Mucosa of gallbladder (tissue), 1 donor: ENCODE measurements at places on chromosomes 3 and 15. TPM values are rescaled to one million over a fixed set of nuclear protein-coding genes. Genes with fewer than 3 reads are reported as not detected.
A peak's percentile ranks its signal among the peaks of the same experiment; 100 is the strongest.

Gene IGSF10
- total RNA-seq: 13.6 TPM

GRCh38 chr15:51071578-51071977 is 23.1 kb downstream of the TNFAIP8L3 start:
- DNase-seq: no peak

GRCh38 chr15:80026310-80026709 is 33.2 kb upstream of the ZFAND6 start:
- no peak for DNase-seq

GRCh38 chr3:142180761-142181362 is 31.5 kb upstream of the TFDP2 start:
- no peak for DNase-seq

GRCh38 chr3:31959951-31960792 is 20.9 kb downstream of the OSBPL10 start:
- no peak for DNase-seq

GRCh38 chr3:177589911-177590381 is 392.7 kb upstream of the TBL1XR1 start:
- peak; percentile 51 for DNase-seq

- DNase-seq: no peak
Observed at GRCh38 chr3:111418391-111418790, 123.6 kb upstream of the CD96 start.

GRCh38 chr3:36403661-36404060 is 23.4 kb downstream of the STAC start:
- no peak for DNase-seq

Gene CCR4
- total RNA-seq: 0.49 TPM

DNA sequence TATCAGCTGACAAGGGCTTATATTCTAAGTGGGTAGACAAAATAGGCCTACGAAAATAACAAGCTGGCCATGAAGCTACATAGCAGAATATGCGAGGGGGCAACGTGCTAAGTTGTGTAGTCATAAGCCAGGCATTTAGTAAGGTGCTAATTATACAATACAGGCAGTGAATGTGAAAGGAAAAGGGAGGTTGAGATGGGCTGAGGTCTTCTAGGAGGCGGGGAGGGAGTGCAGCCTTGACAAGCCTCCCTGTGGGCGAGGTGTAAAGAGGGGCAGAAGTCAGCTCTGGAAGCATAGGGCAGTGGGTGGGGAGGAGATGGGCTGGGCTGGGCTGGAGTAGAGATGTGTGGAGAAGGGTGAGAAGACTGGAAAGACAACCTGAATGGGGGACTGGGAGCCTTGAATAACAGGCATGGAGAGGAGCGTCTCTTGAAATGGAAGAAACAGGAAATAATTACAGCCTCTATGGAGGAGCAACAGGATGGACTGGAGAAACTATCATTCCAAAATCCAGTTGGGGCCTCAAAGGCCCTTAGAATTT is 1.2 kb downstream of the TIGIT start:
- DNase-seq: no peak

Gene SKIC8
- 38.8 TPM for total RNA-seq

GRCh38 chr3:55790596-55791350 is 303.7 kb upstream of the WNT5A start:
- no peak for DNase-seq
